ENCODE measurements at places on chromosomes 11 and 22.

DNA sequence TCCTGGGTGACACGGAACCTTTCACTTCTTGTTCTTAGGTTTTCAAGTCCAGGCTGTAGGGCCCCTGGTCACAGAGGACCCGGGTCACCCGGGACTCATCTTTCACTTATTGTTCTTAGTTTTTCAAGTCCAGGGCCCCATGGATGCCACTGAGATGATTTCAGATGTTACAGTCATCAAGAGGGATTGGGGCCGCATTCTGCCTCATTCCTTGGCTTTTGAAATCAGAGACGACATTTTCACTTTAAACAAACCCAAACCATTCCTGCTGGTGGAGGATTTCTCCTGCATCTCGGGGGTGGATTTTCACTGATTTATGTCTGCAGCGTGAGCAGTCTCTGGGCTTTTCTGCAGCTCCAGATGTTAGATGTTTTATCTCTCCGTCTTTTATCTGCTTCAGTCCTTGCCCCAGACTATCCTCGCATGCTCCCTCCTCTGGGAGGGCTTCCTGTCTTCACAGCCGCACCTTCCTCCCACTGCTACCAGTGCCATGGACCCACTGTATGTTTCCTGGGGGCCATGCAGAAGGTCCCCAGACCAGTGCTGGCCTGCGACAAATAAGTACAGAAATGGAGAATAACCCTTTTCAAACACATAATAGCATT lies 27.4 kb downstream of the FBLN1 start:
- DNase-seq = peak; percentile 94

- DNase-seq = no peak
Measured at GRCh38 chr11:31805629-31806185, 5.4 kb downstream of the PAX6 start.

DNA sequence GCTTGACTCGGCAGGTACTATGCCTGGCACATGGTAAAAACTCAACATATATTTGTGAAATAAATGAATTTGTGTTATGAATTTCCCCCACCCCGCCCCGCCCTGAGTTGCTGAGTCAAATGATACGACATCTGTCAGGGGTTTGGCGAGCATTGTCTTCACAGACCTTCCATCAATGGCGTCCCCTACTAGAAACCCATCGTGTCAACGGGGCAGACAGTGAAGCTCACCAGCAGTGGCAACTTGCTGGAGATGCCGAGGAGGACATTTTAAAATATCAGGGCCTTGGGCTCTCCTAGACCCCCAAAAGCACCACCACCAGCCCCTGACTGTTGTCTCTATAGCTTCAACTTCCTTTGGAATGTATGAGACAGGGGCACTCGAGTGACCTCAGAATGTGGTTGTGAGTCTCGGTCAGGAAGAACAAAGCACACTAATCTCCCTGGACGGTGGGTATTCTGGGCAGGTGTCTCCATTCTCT lies 761 bp upstream of the NXF1 start:
- DNase-seq = no peak

GRCh38 chr22:19430890-19431541 lies 517 bp downstream of the HIRA start:
- DNase-seq = peak; percentile 19

Measured in IMR-90 (cell line).